ENCODE measurements at places on chromosomes 7 and 10.

GRCh38 chr10:98224509-98224908 is 43.5 kb downstream of the LOXL4 start:
- DNase-seq = no peak

- DNase-seq = no peak
These were observed 10.8 kb downstream of the ERLIN1 start for GRCh38 chr10:100174699-100175677.

DNA sequence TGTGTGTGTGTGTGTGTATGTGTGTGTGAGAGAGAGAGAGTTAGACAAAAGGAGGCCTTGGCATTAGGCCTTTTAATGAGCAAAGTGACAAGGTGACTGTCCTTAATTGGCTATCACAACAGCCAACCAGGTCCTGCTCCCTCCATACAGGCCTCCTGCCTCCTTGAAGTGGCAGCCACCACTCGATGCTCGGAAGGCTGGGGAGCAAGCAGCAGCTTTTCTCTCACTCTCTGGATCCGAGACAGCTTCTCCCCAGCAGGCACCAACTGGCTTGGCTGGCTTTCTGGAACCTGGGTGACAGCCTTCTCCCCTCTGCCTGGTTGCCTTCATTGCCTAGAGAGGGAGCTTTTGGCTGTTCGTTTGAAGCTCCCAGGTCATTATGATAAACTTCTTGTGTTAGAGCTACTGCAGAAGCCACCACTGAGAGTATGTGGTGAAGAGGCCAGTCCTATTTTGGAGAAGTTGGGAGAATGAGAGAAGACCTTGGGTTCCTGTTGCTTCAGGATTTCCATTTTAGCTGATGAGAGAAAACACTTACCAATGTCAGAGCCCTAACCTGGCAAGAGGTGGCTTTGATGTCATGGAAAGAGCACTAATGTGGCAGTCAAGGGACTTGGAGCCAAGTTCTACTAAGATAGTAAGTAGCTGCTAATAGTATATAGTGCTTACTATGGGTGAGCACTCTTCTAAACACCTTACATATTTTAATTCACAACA is 37.6 kb downstream of the RPS24 start:
- no peak for DNase-seq

DNA sequence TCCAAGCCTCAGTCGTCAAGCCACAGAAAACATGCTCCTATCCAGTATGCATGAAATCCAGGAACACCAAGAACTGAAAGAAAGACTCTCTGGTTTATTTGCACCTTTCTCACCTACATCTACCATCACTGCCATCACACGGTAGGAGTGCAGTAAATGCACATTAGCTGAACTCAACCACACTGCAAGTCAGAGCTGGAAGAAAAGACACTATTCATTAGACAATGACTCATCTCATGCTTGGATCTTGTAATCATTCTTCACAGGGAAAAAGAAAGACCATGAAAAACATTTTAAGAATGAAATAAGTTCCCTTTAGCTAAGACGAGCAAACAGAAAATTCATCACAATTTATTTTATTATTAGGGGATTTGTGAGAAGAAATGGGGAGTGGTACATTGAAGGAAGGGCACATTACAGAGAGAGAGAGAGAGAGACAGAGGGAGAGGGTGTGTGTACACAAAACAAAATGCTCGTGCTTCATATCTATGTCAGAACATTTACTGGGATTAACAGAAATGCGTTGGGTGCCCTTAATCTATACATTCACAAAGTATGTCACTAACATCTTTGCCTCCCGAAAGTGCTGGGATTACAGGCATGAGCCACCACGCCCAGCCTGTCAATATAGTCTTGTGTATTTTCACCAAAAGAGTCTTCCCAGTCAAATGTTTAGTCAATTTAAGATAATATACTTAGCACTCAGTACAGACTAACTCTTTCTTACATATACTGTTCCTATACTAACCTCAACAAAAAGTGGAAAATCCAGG is 324.9 kb downstream of the PARD3 start:
- peak; percentile 71 for DNase-seq

DNA sequence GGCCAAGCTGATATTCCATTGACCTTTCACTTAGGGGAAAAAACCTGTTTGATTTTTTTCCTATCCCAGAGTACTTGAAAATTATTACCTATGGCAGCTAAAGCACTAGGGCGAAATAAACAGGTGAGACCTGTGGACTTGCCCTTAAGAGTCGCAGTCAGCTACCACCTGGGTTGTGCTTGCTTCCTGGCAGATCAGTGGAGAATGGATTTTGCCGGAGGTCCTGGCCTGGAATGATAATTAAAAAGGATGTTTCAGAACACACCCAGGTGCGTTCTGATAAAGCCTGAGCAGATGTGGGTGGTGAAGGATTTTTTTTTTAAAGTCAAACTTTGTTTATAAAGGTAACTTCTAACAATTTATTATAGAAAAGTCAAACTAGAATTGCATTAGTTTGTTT is 59.1 kb downstream of the AUTS2 start:
- DNase-seq = no peak

DNA sequence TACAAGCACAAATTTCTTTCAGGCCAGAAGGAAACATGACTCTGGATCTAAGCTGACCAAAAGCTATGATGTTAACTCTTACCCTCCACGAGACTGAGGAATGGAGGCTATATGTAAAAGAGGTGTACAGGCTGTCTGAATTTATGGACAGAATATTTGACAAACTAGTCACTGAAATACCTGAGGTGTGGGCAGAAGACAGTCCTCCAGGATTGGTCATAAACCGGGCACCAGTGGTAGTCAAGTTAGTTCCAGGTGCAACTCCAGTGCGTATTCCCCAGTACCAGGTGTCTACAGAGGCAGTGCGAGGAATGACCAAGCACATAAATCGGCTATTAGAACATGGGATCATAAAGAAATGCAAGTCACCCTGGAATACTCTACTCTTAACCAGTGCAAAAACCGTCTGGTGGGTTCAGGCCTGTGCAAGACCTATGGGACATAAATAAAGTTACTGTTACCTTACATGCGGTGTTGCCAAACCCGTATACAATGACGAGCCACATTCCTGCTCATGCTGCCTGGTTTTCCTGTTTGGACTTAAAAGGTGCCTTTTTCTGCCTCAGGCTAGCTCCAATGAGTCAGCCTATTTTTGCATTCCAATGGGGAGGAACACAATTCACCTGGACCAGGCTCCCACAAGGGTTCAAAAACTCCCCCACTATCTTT is 6.7 kb upstream of the CYREN start:
- DNase-seq = peak; percentile 89

DNA sequence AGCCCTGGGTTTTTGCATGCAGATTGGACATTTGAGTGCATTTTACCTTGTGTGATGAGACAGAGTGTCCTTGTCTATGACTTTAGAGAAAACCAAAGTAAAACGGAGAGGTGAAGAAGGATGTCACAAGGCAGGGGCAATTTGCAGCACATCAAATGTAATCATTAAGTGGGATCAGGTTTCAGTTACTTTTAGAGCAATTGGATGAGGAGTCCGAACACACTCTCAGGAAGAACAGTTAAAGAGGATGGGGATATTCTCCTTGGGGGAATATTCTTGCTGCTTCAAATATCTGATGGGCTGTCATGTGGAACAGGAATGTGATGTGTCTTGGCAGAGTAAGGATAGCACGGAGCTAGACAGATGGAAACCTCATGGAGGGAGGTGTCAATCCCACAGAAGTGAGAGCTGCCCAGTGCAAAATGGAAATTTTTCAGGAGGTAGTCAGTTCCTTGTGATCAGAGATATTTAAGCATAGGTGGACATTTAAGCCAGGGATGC is 757 bp downstream of the RAB19 start:
- DNase-seq = peak; percentile 97

- DNase-seq = no peak
These were observed 58.1 kb downstream of the POLL start for GRCh38 chr10:101529725-101530553.

DNA sequence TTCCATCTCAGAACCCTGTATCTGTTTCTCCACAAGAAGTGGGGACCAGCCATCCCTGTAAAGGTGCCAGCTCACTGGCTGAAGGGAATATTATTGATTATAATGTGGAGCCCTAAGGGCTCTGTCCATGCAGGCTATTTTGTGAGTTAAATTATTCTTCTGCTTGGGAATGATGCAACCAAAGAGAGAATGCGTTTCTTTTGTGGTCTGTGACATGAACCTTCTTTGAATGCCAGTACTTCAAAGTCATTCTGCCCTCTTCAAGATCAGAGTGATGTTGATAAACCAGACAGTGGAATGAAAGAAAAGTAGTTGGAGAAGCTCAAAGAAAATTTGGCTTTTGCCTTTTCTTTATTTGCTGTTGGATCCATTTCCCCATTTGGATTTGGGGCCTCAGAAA is 995.2 kb downstream of the KCNMA1 start:
- DNase-seq = no peak

GRCh38 chr7:29372351-29373090 is 177.9 kb downstream of the CHN2 start:
- DNase-seq = no peak

DNA sequence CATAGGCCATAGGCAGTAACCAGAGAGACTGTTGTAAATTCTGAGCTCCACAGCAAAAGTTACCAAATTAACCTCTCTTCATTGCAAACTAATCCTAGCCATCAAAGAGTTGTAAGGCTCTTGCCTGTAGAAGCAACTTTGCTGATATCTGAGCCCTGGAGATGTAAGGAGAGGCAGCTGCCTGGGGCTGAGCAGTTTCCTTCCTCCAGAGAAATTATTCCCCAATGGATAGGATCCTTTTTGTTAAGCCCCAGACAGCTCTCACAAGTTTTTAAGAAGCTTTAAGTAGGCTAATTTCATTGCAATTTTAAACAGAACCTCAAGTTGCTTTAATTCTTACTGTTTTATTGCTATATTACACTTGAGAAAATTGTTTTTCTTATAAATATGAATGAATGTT is 211.1 kb downstream of the GALNT17 start:
- no peak for DNase-seq

GRCh38 chr7:7808156-7808555 is 89.7 kb upstream of the RPA3 start:
- peak; percentile 11 for DNase-seq

- DNase-seq = peak; percentile 60
These were observed 35.2 kb downstream of the GPAM start for GRCh38 chr10:112148331-112148730.

- no peak for DNase-seq
These were observed 1.0 kb upstream of the UBN2 start for GRCh38 chr7:139230023-139230422.

DNA sequence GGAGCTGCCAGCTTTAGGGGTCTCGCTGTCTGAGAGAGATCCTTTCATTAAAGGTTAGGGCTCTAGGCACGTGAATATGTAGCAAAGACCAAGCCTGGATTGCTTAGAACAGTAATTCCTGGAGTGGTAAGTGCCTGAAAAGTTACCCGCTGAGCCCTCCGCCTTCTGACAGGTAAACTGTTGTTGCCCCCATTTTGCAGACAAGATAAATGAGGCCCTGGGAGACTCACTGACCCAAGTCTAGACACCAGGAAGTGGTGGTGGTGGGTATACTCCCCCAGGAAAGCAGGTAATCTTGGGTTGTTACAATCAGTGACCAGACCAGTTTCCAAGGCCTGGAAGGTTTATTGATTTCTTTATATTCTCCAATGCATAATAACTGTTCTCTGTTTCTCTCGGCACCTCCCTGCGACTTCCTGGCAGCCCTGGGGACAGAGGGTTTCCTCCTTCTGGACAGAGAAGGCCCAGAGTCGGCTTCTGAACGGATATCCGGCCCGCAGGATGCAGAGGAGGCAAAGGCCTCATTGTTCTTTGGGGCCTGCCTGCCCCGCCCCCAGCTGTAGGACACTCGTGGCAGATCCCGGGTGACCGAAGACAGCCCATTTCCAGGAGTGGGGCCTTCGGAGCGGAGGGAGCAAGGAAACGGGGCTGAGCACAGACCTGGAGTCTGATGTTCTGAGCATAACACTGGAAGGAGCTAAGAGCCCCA is 1.3 kb upstream of the GRK5 start:
- DNase-seq = peak; percentile 65

DNA sequence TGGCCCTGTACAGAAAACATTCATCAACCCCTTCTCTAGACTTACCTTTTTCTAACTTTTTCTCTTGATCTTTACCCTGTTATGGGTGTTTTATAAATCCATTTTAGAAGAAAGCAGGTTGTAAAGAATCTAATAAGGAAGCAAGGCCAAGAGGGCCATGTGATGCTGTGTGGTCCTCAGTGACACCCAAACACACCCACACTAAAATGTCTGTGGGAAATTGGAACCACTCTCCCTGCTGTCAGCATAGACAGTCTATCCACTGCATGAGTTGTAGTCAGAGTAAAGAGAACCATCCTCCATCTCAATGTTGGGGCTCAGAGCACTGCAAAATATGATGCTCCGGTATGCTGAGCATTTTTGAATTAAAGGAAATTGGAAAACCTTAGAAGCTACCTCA is 235.5 kb downstream of the SKIDA1 start:
- DNase-seq = no peak

DNA sequence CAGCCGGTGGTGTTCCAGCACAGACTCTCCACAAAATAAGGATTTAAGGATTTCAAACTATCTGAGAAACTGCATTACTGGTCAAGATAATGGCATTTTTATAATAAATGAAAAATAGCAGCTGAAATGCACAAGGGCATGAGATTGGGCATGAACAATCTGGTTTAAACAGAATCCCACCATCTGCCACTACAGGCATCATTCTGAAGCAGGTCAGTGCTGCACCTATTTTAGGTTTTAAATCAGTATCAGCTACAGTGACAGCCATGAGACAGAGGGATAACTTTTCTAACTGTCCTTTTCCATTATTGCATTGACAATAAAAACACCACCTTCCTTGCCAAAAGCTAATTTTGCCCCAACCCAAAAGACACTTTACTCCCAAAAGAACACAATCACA is 186.8 kb downstream of the ETV1 start:
- DNase-seq = no peak

GRCh38 chr7:139655305-139655704 is 122.5 kb downstream of the HIPK2 start:
- no peak for DNase-seq

DNA sequence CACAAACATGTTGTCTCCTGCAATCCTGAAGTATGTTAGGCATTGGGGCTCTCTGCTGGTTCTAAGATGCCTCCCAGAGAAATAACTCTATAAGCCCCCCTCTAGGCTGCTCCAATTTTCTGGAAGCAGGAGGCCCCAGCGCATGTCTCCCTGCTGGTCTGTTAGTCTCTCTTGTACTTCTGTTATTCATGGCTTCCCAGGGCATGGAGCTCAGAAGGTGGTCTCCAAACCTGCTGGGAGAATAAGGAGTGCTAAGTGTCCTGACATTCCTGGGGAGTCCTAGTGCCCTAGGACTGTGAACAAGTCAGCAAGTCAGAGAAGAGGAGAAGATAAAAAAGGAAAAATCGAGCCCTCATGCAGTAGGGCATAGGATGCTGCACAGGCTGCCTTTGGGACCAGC is 70.5 kb upstream of the EFCAB10 start:
- no peak for DNase-seq

DNA sequence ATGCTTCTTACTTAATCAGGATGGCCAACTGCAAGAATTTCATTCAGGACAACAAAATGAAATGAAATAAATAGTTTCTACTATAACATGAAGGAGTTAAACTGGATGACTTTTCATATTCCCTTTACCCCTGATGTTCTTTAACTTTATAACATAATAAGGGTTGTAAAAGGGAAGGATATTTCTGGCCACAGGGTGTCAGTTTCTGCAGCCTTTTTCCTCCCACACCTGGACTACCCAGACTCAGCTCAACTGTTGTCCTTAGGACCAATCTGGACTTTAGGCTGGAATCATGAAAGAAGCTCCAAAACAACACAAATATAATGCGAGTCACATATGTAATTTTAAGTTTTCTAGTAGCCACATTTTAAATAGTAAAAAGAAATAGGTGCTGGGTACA is 43.4 kb downstream of the PRPS1L1 start:
- no peak for DNase-seq

GRCh38 chr7:153616711-153617325 is 435.4 kb upstream of the DPP6 start:
- DNase-seq = no peak

Measured in kidney tubule cell (primary cell).